ENCODE measurements at places on chromosomes 5 and 9.

DNA sequence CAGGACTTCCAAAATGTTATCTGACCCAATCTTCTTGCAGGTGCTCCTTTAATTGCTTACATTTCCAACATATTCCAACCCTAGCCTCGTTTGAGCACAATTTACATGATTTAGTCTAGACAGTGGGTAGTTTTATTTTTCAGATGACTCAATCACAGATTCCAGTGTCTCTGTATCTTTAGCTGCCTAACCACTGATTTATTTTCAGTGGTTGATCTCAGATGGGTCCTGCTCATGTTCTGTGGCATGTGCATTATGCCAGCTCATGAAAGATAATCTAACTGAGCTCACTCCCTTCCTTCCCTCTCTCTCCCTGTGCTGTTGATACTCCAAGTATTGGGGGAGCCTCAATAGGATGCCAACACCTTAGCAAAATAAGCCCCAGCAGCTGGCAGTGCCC lies 106.1 kb upstream of the ICE1 start:
- no peak for DNase-seq

DNA sequence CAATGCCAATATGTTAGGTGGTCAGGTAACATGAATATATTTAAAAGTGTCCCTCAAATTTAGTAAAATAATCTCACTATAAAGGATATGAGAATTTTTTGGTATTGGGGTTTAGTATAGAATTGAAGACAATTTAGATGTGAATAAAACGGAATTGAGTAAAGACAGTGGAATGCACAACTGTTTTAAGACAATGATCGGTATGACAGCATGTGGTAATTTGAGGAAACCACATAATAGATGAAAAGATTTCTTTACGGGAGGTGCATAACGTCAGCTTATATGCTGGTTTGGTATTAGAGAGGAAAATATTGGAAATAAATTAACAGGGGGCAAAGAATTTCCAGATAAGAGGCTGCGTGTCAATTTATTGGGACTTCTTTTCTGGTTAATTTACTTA lies 1043.2 kb downstream of the CDH18 start:
- DNase-seq = no peak

DNA sequence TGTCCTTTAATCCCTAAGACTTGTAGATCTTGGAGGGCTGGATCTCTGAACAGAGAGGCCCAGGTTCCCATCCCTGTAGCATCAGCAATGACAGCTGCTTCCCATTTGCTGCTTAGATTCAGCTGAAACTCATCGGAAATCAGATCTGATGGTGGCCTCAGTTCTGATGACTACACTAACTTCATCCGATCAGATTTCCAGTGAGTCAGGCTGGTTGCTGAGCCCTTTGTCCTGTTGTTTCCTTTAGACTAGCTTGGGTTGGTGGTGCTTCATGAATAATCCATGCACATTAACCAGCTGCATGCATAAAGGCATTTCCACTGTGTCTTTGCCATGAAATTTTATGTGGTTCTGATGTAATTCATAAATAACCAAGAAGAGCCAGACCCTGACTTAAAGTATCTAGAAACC lies 195.2 kb upstream of the TUT7 start:
- DNase-seq = no peak

- DNase-seq = no peak
Measured at GRCh38 chr5:169615561-169615960, 21.5 kb upstream of the DOCK2 start.

- DNase-seq = no peak
Measured at GRCh38 chr5:146345578-146346366, 7.1 kb downstream of the POU4F3 start.

DNA sequence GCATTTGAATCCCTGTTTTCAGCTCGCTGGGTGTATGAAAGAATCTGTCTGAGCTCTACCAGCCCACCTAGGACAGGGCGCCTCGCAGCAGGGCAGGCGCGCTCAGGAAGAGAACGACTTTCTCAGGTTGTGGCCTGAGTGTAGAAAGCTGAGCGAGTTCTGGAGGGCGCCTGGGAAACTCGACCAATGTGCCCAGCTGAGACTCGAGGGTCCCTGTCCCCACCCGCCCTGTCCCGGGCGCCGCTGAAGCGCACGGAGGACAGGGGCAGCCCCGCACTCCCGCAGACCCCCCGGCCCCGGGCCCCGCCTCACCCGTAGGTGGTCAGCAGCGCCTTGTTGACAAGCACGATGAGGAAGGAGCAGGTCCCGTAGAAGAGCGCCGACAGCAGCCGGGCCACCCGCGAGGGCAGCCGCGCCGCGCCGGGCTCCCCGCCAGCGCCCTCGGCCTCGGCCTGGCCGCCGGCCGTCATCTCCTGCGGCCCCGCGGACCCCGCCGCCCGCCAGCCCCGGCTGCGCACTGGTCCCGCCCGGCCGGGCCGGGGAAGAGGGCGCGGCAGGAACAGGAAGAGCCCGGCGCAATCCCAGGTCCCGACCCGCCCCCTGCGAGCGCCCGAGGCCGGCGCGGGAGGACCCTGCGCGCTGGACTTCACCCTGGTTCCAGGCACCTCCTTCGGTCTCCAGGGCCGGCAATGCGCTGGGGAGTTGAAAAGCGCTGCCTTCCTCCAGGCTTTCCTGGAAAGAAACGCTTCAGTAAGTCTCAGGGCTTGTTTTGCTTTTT lies at the start of gene SLC35D2:
Gene SLC35D2, minus strand, starts transcription at position 547 of the 778 bp plus-strand sequence. Its CDS starts 77 bp downstream, at position 470.
- no peak for DNase-seq

Data from NAMALWA (cell line).